HuH-7 (cell line): ENCODE measurements at places on chromosomes 7 and 10.

GRCh38 chr10:72694476-72695369 is 2.8 kb downstream of the MCU start:
- DNase-seq = no peak

- DNase-seq = no peak
Observed at GRCh38 chr10:12299222-12299965, 50.0 kb upstream of the CAMK1D start.

- no peak for DNase-seq
Observed at GRCh38 chr10:64059884-64060283, 538.7 kb downstream of the REEP3 start.

DNA sequence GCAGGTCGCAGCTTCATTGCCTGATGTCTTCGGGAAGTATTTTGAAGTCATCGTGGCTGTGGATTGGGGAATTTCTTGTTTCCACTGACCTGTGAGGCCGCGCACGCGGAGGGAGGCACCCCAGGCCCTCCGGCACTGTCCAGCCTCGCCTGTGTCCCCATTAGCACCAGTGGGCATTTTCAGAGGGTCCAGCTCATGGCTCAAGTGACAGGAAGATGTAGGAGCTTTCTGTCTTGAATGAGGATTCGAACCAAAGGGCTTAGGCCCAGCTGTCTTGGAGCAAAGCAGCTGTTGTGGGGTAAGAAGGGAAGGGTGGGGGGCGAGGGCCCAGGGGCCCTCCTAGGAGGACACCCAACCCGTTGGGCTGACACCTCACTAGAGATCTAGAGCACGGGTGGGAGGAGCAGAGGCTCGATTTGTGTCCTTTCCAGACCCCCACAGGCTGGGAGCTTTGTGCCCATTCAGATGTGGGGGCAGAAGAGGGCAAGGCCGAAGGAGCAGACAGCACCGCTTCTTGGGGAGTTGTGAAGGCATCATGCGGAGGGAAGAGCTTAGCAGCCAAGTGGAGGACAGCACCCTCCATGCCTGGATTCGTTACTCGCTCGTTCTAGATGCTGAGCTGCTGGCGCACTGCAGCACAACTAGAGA is 914 bp downstream of the ZNF37A start:
- DNase-seq = peak; percentile 5

GRCh38 chr7:12601302-12601869 is 30.9 kb downstream of the SCIN start:
- DNase-seq = no peak

- no peak for DNase-seq
Observed at GRCh38 chr7:122307228-122307621, 2.7 kb upstream of the FEZF1 start.

DNA sequence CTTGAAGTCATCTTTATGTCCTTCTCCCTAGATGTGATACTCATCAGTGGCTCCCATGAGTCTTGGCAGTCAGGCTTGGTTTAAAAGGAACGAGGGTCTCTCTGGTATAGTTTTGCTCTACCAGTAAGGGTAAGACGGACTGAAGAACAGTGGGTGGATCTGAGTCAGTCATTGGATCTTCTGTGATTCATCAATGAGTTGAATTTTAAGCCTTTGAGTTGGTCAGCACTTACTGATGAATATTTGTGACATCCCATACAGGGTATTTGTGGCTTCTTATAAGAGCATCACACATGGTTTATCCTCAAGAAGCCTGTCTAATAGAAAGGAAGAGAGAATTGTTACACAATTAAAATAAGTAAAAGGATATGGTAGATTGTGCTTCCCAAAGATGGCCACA is 87.3 kb upstream of the NAMPT start:
- no peak for DNase-seq

- DNase-seq = no peak
Observed at GRCh38 chr7:1121886-1122831, 34.2 kb downstream of the GPER1 start.

GRCh38 chr10:44402465-44403195 is 17.7 kb upstream of the CXCL12 start:
- DNase-seq = no peak

DNA sequence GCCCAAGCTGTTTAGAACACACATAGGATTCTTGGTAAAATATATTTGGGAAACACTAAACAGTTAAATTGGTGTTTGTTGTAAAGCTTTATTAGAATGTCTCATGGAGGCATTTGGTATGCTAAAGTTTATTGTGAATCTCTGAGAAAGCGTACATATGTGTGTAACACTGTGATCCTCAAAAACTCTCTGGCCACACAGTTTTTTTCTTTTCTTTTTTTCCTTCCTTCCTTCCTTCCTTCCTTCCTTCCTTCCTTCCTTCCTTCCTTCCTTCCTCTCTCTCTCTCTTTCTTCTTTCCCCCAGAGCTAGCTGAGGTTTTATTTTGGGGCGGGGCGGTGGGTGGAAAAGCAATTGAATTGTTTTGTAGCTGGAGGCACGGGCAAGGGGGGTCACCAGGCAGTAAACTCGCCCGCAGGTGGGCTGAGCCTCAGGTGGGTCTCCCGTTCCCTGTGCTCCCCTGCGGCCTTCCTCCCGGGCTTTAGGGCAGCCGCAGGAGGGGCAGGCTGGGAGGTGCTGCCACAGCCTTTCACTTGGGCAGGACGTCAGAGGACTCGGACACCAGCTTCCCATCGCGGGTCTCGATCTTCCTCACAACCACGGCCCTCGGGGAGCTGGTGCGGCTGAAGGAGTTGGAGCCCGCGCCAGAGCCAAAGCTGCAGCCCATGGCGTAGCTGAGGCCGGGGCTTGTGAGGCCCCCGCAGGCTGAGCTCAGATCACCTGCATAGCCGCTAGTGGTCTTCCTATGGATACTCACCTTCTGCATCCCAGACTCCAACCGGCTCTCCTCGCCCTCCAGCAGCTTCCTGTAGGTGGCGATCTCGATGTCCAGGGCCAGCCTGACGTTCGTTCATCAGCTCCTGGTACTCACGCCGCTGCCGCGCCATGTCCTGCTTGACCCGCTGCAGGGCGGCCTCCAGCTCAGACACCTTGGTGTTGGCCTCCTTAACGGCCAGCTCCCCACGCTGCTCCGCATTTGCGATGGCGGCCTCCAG is 459.0 kb downstream of the GATA3 start:
- peak; percentile 19 for DNase-seq

- DNase-seq = no peak
Observed at GRCh38 chr7:95672434-95672833, 76.1 kb upstream of the PDK4 start.

DNA sequence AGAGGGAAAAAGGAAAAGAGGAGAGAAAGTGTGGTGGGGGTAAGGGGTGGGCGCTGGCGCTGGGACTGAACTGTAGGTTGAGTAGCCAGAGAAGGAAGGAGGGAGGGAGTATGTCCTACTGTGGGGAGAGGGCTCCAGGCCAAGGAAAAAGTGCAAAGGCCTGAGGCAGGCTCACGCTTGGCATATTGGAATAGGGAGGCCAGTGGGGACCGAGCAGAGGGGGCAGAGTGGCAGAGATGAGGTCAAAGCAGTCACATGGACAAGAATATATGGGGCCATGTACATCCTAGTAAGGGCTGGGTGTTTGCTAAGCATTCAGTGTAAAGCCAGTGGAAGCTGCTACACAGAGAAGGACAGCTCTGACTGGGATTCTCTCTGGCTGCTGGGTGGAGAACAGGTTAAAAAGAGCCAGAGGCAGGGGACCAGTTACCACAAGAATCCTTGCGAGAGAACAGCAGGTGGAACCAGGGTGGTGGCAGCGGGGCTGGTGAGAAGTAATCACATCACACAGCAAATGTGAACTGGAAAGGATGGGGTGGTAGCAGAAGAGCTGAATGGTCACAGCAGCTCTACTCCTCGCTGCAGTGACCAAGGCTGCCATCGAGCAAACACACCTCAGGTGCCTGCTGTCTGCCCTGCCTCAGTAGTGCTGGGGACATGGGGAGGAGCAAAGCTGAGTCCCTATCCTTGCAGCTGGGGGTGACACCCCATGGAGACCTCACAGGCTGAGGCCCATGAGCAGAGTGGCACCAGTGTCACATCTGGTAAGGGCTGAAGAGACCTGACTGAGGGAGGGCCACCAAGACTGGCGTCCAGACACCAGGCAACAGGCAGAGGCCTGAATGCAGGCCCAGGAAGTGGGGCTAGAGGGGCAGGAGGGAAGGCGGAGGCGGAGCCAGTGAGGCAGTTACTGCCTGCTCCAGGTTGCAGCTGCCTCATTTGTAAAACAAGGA is 39.5 kb downstream of the FAM53B start:
- DNase-seq = no peak

DNA sequence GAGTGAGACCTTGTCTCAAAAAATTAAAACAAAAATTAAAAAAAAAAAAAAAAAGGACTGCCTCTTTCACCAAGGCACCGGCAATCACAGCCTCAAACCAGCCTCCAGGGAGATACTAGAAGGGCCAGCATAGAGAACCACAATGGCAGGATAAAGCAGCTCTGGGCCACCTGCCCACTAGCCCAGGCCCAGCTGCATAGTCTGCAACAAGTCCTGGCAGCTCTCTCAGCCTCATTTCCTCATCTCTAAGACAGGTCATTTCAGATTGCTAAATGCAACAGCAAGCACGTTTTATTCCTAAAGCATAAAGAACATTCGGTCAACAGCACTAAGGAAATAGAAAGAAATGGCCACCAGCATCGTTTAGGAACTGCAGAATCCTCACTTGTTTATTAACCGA is 28.8 kb downstream of the XPNPEP1 start:
- no peak for DNase-seq

GRCh38 chr10:12509016-12509793 is 159.9 kb downstream of the CAMK1D start:
- DNase-seq = no peak

- DNase-seq = no peak
Observed at GRCh38 chr10:68086910-68087684, 12.0 kb upstream of the HERC4 start.

DNA sequence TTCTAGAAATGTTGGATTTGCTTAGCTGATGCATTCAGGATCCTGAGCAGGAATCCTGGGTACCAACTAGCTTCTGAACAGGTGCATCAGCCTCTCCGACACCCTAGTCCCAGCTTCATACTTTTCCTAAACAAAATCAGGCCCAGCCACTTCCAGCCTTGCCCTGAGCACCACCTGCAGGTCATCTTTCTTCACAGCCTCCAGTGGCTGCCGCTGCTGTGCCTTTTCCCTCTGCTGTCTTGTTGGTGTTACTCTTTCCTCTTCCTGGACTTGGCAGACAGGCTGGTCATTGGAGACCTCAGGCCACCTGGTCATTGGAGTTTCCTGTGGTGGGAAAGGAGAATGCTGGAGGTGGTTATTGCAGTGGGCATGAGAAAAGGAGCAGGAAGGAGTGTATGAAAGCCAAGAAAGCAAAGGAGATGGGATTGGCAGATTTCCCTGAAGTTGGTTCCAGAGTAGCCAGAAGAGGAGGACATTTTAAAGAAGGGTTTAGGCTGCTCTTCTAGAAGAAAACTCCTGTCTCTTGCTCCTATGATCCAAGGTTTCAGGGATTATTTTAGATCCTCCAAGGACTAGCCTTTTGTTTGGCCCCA is 48.2 kb upstream of the NFKB2 start:
- DNase-seq = peak; percentile 46

- DNase-seq = no peak
Observed at GRCh38 chr7:151410405-151411390, 860 bp upstream of the WDR86 start.

DNA sequence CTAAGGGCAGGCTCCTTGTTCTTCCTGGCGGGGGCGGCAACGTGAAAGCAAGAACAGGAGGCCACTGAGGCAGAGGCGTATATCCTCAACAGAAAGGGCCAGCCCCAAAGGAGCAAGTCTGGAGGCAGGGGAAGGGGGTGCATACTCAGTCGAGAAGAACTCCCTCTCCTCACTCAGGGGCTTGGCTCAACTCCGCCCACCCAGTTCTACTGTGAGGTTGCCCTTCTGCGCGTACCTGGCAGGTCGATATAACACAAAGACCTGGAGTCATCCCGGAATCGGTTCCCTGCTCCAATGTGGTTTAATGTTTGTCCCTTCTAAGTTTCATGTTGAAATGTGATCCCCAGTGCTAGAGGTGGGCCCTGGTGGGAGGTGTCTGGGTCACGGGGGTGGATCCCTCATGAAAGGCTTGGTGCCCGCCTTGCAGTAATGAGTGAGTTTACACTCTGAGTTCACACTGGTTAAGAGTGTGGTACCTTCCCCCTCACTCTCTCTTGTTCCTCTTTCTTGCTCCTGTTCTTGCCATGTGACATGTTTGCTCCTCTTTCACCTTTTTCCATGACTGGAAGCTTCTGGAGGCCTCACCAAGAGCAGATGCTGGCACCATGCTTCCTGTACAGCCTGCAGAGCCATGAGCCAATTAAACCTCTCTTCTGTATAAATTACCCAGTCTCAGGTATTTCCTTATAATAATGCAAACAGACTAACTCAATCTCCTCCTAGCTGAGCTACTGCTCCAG is 32.6 kb downstream of the GSDME start:
- DNase-seq = no peak

GRCh38 chr7:136062625-136063325 is 85.6 kb upstream of the MTPN start:
- no peak for DNase-seq

DNA sequence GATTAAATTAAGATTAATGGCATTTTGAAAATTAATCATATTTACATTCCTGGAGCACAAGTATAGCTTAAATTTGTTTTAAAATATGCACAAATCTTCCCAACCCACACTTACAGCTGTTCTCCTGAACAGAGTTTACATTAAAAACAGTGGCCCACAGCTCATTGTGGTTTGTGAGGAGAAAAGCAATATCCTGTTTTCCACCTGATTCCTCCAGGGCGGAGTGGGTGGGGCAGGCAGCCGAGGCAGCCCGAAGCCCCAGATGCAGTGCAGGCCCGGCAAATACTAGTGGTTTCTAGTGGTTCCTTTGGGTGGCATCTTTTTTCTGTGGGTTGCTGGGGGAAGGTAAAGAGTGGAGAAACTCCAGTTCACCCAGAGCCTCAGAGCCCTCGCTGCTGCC is 280.8 kb downstream of the ARHGAP12 start:
- no peak for DNase-seq

DNA sequence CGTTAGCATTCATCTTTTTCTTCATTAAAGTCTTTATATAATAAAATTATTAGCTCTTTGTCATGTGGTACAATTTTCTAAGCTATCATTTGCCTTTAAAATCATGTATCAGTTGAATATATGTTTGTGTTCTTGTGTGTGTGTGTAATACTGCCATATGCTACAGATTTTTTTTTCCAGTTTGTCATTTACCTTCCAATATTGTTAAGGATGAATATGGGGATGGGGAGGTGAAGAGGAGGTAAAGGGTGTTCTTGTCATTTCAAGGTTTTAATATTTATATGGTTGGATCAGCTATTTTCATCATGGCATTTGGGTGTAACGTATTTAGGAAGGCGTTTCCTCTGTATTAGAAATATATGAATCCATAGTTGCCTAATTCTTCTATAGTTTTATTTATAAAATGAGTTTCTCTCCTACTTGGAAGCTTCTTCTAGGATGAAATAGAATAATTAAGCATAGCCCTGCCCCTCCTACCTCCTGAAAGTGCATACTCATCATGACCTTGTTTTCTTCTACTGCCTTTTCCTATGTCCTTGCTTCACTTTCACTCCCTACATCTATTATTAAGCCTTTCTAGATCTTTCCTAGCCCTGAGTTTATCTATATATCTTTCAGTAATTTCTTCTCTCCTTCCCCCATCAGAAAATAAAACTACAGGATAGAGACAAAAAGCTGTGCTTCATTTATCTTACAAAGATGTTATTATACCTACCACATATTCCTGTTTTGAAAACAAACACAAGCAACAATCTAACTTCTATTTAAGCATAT is 25.1 kb downstream of the RAB18 start:
- DNase-seq = no peak
